ENCODE measurements at places on chromosomes 6 and 20. TPM values are rescaled to one million over a fixed set of nuclear protein-coding genes. Genes with fewer than 3 reads are reported as not detected.

- no peak for DNase-seq
Measured at GRCh38 chr6:159808647-159809046, 8.6 kb downstream of the PNLDC1 start.

- no peak for DNase-seq
Measured at GRCh38 chr20:15278041-15278440, 940.6 kb upstream of the FLRT3 start.

- DNase-seq = no peak
Measured at GRCh38 chr20:32764005-32764960, 2.1 kb downstream of the DNMT3B start.

DNA sequence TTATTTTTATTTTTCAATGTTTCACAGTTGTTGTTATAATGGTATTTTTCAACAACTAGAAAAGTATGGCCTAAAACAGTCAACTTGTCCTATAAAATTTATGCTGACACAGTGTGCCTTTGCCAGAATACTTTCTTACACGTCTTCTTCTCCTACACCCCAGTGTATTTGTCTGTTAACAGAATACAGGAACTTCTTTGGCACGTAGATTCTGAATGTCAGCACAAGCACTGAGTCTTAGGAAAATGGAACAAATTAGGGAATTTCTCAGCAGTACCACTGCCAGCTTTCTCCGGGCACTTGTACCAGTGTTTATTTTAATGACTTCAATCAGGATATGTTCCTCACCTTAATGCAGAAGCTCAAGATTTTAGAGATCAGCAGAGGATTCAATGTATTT lies 26.7 kb upstream of the AKIRIN2 start:
- DNase-seq = no peak

The OSER1 gene
- 24.4 TPM for total RNA-seq

The PRR3 gene
- total RNA-seq = 17.3 TPM

The TPD52L1 gene
- total RNA-seq = 54.8 TPM

The PRKN gene
- 12.1 TPM for total RNA-seq

DNA sequence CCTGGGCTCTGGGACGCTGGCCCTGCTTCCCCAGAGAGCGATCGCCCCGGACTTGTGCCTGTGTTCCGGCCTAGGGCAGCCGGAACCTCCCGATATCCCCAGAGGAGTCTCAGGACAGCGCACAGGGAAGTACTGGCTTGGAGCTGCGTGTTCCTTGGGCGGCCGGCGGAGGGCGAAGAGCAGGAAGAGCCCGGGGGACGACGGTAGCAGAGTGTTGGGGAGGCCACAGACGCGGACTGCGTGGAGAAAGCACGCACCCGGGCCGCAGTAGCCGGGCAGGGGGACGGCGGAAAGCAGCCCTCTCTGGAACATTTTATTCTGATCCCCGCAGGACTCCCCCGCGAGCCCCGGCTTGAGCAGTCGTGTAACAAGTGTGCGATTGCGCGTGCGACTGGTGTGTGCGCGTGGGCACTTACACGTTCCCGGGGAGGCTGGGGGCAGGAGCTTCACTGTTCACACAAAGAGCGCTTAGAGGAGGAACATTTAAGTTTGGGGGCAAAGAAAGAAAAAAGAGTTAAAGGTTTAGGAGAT lies 36.1 kb downstream of the NCR2 start:
- DNase-seq = peak; percentile 64

DNA sequence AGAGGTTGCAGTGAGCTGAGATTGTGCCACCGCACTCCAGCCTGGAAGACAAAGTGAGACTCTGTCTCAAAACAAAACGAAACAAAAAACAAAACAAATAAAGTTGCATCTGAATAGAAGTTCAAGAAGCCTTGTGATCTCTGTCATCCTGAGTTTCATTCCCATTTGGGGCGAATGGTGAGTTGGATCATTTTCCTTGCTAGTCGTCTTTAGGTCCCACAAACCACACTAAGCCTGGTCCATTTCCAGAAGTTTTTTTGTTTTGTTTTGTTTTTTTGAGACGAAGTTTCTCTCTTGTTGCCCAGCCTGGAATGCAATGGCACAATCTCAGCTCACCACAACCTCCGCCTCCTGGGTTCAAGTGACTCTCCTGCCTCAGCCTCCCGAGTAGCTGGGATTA lies 33.8 kb downstream of the ZNF217 start:
- no peak for DNase-seq

The WFDC10B gene
- total RNA-seq = 1.9 TPM

All from ureter (tissue), 1 donor.